ENCODE measurements at places on chromosomes 7 and 10.

- no peak for DNase-seq
These were observed 47.5 kb downstream of the DENND2A start for GRCh38 chr7:140592964-140593671.

- DNase-seq, result no peak
These were observed 99.9 kb upstream of the SKAP2 start for GRCh38 chr7:26964156-26964808.

DNA sequence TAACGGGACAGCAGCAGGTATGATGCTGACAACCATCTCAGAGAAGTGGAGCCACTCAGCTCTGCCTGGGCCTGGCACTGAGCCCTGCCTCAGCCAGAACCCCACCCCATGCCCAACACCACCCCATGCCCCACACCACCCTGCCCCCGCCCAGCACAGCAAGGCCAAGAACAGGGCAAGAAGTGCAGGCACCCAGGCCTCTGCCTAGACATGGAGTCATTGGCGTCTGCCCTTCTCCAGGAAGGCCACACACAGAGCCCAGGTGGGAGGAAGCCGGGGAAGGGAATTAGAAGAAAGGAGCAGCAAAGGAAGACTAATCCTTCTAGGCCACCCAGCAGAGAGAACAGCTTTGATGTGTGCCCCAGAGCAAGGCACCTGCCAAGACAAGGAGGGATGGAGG, 18.9 kb downstream of the CAMK2G start:
- DNase-seq, result no peak

DNA sequence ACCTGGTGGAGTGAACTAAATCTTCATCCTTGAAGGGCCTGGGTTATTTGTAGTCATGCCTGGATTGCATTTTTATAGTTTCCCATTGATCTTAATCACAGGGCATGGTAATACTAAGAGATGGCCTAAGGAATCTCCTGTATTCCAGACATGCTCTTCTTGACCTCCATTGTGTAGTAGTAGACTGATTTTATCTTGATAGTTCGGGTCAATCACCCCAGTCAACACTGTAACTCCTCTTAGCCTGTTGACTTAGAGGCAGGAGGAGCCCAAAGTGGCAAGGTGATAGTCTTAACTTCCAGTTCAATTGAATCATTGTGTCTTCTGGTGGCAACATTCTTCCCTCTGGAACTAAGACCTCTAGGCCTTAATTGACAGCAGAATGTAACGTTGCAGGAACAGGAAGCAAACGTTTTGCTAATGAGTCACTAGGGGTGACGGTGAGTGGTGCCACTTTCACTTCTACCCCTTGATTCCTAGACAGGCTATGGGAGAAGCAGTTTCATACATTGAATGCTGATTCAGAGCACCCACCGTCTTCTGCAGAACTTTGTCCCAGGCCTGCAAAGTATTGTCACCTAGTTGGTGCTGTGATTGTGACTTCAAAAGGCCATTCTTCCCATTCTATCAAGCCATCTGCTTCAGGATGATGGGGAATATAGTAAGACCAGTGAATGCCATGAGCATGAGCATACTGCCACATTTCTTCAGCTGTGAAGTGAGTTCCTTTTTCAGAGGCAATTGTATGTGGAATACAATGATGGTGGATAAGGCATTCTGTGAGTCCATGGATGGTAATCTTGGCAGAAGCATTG, 24.0 kb upstream of the PAPSS2 start:
- no peak for DNase-seq

GRCh38 chr7:114832906-114833595, 88.8 kb upstream of the MDFIC start:
- DNase-seq, result no peak

DNA sequence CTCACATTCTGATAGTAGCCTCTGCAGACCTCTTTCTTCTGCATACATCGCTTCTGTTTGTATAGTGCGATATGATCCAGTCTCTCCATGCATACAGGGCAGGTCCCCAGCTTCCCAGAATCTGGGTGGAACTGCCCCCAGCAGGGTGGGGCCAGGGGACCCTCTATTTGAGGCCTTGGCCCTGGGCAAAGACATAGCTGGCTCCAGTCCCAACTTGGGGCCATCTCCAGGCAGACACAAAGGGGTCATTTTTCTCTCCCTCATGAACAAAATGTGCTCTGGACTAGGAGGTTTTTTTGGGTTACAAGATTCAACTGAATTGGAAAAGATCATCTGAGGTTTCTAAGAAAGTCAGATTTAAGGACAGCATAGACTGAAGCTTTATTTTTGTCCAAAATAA, 21.1 kb upstream of the HSPA12A start:
- DNase-seq, result no peak
